ENCODE measurements at places on chromosomes 2 and 18.

DNA sequence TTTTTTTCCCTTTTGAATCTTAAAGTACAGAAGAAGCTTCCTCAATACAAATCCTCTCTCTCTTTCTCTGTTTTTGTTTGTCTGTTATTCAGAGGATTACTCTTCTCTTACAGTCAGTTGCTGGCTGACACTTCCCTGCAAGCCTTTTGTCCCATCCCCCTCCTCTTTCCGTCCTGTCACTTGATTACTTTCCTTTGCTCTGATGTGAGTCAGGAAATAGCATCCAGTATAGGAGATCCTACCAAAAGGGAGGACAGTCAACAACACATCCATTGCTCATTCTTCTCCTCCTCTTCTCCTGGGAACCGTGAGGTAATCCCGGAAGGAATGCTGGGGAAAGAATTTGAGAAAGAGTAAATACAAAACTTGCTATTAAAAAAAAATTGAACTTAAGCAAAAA lies 79.3 kb upstream of the SCN7A start:
- peak; percentile 87 for DNase-seq

DNA sequence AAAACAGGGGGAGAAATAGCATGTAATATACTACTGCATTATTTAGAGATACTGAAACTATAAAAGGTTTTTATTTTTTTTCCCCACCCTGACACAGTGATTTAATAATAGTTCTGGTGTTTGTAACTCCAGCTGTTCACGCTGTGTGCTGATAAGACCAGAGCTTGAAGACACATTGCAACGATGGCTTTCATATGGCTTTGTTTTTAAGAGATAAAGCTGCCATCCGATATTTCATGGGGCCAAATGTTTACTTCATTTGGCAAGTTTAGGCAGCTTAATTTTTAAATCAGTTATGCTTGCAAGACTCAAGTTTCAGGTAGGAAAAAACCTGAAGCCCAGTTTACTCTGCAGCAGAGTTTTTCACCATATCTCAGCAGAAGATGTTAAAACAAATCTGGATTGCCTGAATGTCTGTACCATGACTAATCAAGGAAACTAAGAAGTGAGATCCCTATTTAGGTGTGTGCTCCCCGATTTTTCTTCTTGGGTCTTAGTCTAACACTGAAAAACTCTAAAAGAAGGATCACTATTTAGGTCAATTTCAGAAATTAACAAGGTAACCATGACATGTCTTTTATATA lies 508.6 kb downstream of the PARD3B start:
- no peak for DNase-seq

DNA sequence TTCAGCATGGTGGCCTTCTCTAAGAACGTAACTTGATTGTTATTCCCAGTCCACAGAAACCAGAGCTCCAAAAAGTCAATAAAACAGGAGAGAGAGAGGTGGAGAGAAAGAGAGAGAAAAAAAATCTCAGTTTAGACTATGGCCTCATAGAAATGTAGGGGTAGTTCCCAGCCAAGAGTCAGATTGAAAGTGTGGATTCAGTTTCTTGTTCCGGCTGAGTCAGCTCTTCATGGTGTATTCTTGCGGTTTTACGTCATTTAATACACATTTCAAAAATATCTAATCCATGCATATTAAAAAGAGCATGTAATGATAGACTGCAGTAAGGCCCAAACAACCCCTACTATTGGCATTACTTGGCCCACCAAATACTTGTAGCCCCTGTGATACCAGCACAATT lies 303.9 kb downstream of the ETAA1 start:
- DNase-seq: peak; percentile 15

- no peak for DNase-seq
Measured at GRCh38 chr2:233728723-233729301, at the start of gene UGT1A3. Gene UGT1A3, plus strand, starts transcription at chr2:233729042. Its CDS starts 85 bp downstream, at chr2:233729127.

DNA sequence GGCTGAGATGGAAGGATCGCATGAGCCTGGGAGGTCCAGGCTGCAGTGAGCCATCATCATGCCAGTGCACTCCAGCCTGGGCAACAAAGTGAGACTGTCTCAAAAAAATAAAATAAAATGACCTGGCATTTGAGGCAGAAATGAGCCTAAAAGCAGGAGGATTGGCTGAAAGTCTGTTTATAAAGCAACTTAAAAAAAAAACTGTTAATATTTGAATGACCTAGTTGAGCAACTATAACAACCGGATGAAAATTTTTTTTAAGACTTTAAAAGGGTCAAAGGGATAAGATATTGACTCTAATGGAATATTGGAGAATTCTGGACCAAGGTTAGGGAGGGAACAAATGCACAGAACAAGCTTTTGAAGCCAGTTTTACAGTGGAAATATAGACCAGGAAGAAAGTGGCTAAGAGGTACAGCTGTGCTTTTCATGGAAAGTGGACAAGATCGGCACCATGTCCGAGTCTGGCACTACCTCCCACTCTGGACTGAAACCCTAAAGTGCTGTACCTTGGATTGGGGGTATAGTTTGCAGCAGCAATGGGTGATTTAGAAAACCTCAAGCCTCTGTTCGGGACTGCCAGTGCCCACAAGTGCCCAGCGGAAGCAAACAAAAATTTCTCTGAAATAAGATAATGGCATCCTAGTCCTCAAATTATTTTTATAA lies 33.2 kb upstream of the ELAC1 start:
- DNase-seq: no peak

- DNase-seq: no peak
Measured at GRCh38 chr2:200993097-200993496, 29.6 kb upstream of the ORC2 start.

GRCh38 chr2:5495586-5495985 lies 196.6 kb upstream of the SOX11 start:
- no peak for DNase-seq

DNA sequence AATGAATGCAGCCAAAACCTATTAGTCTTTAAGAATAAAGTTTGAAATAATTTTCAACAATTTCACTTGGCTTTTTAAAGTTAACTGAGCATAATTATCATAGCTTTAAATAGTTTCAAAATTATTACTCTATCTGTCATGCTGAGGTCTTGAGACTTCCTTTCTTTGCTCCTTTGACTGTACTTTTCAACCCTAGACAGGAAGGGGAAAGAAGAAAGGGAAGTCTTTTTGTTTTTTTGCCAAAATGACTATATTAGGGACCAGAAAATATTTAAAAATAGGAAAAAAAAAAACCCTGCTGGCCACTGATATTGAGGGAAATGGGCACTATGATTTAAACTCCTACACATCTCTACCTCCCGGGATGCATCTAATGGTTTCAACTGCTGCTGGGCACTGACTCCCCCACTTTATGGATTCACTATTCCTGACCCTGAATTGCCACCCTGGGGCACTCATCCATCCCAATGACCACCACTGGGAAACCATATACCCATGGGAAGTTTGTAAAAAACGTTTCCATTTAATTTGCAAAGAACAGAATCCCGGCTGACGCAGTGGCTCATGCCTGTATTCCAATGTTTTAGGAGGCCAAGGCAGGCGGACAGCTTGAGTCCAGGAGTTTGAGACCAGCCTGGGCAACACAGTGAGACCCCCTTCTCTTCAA lies 50.5 kb downstream of the GAREM1 start:
- DNase-seq: no peak

DNA sequence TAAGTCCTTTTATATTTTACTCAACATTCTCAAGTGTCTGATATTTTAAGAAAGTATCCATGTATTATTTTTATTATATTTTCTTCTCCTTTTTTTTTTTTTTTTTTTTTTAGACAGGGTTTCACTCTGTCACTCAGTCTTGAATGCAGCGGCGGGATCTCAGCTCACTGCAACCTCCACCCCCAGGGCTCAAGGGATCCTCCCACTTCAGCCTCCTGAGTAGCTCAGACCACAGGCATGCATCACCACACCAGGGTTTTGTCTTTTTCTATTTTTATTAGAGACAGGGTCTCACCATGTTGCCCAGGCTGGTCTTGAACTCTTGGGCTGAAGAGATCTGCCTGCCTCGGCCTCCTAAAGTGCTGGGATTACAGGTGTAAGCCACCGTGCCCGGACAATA lies 212.1 kb downstream of the TCF4 start:
- DNase-seq: no peak

- DNase-seq: peak; percentile 65
Measured at GRCh38 chr2:196166876-196167275, 4.5 kb downstream of the STK17B start.

DNA sequence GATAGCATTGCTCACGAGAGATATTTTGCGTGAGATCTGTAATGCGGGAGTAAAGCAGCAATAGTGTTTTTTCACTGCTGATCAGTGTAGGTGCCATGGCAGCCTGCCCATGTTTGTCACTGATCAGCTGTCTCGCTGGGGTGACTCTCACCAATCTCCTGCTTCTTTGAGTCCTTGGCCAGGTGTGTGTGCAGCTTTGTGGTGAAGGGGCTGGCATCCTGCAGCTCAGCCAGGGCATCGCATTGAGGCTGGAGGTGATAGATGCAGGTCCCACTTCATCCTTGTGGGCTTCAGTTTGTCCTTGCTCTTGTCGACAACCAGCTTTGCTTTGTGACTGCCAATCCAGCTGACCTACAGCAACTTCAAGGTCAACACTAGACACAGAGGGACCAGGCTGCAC lies 258.3 kb upstream of the CXCR4 start:
- DNase-seq: no peak

DNA sequence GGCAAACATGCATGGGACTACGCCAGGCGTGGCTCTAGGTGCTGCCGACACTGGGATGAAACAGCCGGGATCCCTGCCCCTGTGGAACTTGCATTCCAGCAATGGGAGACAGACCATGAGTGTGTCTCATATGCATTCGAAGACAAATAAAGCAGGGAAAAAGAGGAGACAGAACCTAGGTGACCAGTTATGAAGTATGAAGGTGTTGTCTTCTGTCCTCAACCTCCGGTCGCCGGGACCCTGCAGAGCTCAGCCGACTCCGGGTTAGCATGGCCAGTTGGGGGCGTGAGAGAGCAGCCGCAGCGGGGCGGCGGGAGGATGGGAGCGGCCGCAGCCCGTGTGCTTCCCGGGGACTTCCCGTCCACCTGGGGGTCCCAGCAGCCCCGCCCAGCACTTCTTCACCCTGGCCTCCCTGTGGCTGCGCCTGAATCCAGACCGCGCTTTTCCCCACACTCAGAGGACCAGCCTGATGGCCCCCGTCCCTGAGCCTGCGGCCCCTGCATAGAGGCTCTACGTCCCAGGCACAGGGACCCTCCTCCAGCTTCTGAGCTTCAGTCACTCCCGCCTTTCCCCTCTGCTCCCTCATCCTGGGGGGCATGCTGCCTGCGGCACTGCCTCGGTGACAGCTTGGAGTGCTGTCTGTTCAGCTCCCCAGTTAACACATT lies 11.4 kb downstream of the ID2 start:
- DNase-seq: peak; percentile 58

DNA sequence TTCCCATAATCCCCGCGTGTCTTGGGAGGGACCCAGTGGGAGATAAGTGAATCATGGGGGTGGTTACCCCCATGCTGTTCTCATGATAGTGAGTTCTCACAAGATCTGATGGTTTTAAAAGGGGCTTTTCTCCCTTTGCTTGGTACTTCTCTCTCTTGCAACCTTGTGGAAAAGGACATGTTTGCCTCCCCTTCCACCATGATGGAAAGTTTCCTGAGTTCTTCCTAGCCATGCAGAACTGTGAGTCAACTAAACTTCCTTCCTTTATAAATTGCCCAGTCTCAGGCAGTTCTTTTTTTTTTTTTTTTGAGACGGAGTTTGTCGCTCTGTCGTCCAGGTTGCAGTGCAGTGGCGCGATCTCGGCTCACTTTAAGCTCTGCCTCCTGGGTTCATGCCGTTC lies 26.5 kb upstream of the RTN4 start:
- no peak for DNase-seq

DNA sequence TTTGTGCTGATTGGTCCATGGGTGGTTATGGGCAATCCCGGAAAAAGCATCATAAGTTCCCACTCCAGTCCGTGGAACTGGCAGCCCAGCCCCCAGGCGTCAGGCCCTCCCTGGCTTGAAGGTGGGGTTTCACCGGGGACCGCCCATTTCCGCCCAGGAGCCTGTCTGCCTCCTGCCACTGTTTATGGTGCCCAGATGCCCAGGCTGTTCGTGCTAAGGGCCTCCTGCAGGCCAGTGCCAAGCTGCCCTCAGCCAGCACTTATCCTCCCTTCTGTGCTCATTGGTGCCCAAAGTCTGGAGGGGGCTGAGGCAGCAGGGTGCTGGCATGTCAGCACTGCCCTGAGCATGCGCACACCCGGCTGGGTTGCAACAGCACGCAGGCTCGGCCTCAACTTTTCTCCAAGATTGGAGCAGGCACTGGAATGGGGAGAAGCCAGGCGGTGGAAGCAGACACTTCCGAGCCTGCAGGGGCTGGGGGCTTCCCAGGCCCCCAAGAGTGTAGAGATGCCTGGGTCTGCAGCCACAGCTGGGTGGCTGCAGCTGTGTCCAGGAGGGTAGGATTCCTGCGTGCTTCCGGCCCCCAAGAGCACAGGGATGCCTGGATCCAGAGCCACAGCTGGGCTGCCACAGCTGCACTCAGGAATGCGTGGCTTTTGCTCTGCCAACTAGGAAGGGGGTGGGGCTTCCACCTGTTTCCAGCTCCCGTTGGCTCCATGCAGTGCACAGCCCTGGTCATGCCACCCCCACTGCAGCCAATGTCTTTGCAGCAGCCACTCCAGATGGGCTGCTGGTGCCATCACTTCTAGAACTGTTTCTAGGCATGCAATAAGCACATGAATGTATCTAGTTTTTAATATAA lies 74.0 kb downstream of the AGPS start:
- DNase-seq: peak; percentile 7

- DNase-seq: no peak
Measured at GRCh38 chr18:62189208-62189607, 2.2 kb downstream of the RELCH start.
